ENCODE measurements at places on chromosomes 3 and 15. TPM values are rescaled to one million over a fixed set of nuclear protein-coding genes. Genes with fewer than 3 reads are reported as not detected.

The GABRR3 gene
- not detected for total RNA-seq

The LYZL4 gene
- not detected for total RNA-seq

The C2CD4B gene
- total RNA-seq = not detected

The ARGFX gene
- not detected for total RNA-seq

The C3orf49 gene
- not detected for total RNA-seq

The SAMD7 gene
- not detected for total RNA-seq

The CCDC50 gene
- 25.0 TPM for total RNA-seq

The ATP13A4 gene
- total RNA-seq = not detected

The ATP1B3 gene
- total RNA-seq = 224 TPM

The TMOD2 gene
- total RNA-seq = 1.7 TPM

The CGGBP1 gene
- total RNA-seq = 41.5 TPM

The NDN gene
- 0.08 TPM for total RNA-seq

The APOD gene
- 0.72 TPM for total RNA-seq

The MUSTN1 gene
- total RNA-seq = 0.52 TPM

The RTP4 gene
- not detected for total RNA-seq

The KCNMB3 gene
- total RNA-seq = 0.99 TPM

The IL17RD gene
- total RNA-seq = 0.47 TPM

The HRG gene
- not detected for total RNA-seq

The GNAT1 gene
- total RNA-seq = not detected
